ENCODE measurements at places on chromosomes 1 and 21. TPM values are rescaled to one million over a fixed set of nuclear protein-coding genes. Genes with fewer than 3 reads are reported as not detected.

CITED4 gene
- total RNA-seq = 2.5 TPM

TSSK3 gene
- 1.0 TPM for total RNA-seq

AXDND1 gene
- 0.17 TPM for total RNA-seq

DDR2 gene
- 271 TPM for total RNA-seq

CRYAA gene
- not detected for total RNA-seq

KRTAP20-1 gene
- total RNA-seq = not detected

RNF19B gene
- total RNA-seq = 13.2 TPM

ZBTB21 gene
- 6.9 TPM for total RNA-seq

IQGAP3 gene
- total RNA-seq = 50.3 TPM

NUP210L gene
- total RNA-seq = 0.15 TPM

GJB5 gene
- total RNA-seq = not detected

RAP1GAP gene
- total RNA-seq = 0.15 TPM

MRPL55 gene
- total RNA-seq = 60.7 TPM

ANGPTL1 gene
- 8.1 TPM for total RNA-seq

PTCH2 gene
- 0.33 TPM for total RNA-seq

TMCC2 gene
- 5.2 TPM for total RNA-seq

CASQ1 gene
- total RNA-seq = not detected

UMODL1 gene
- not detected for total RNA-seq

DMRTA2 gene
- 0.15 TPM for total RNA-seq

GNG4 gene
- total RNA-seq = not detected

DUSP23 gene
- total RNA-seq = 18.2 TPM

S100A12 gene
- not detected for total RNA-seq

COL8A2 gene
- 24.3 TPM for total RNA-seq

TTC39A gene
- 1.5 TPM for total RNA-seq

CLIC6 gene
- total RNA-seq = 1.2 TPM

TMPRSS15 gene
- not detected for total RNA-seq

TGFB2 gene
- 9.9 TPM for total RNA-seq

CD5L gene
- total RNA-seq = not detected

RNU1-4 gene
- total RNA-seq = under 0.01 TPM

LRRC38 gene
- total RNA-seq = not detected

CBR3 gene
- 26.3 TPM for total RNA-seq

DISP3 gene
- total RNA-seq = not detected

RYR2 gene
- total RNA-seq = not detected

CCDC190 gene
- not detected for total RNA-seq

AIRE gene
- total RNA-seq = under 0.01 TPM

MPL gene
- not detected for total RNA-seq

SLC66A1 gene
- total RNA-seq = 33.9 TPM

SERTAD4 gene
- total RNA-seq = 0.29 TPM

GFI1 gene
- 0.15 TPM for total RNA-seq

HCN3 gene
- 0.87 TPM for total RNA-seq

LCE3E gene
- total RNA-seq = not detected

TTLL7 gene
- total RNA-seq = 18.7 TPM

MTARC1 gene
- 1.2 TPM for total RNA-seq

TLCD4 gene
- 0.29 TPM for total RNA-seq
